ENCODE measurements at places on chromosomes 6 and 20. TPM values are rescaled to one million over a fixed set of nuclear protein-coding genes. Genes with fewer than 3 reads are reported as not detected.
A peak's percentile ranks its signal among the peaks of the same experiment; 100 is the strongest.

DNA sequence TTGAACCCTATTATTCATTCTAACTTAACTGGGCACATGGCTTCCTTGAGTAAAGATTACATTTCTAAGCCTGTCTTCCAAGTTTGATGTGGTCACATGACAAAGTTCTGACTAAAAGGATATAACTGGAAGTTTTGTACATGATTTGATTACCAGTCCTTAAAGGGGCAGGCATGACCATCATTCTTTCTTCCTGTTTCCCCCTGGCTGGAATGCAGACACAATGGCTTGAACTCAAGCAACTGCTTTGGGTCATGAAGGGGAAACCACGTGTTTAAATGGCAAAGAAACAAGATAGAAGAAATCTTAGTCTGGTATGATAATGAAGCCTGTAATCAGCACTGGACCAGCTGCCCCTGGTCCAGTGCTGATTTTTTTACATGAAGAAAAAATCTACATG is 15.6 kb upstream of the SHLD1 start:
- no peak for DNase-seq

GRCh38 chr6:53813801-53814200 is 19.0 kb downstream of the LRRC1 start:
- DNase-seq: no peak

GRCh38 chr6:1970151-1970561 is 275.2 kb downstream of the GMDS start:
- no peak for DNase-seq

- DNase-seq: no peak
These were observed 56.5 kb downstream of the GMDS start for GRCh38 chr6:2188856-2189384.

- no peak for DNase-seq
These were observed 38.1 kb upstream of the ISM1 start for GRCh38 chr20:13183005-13183404.

DNA sequence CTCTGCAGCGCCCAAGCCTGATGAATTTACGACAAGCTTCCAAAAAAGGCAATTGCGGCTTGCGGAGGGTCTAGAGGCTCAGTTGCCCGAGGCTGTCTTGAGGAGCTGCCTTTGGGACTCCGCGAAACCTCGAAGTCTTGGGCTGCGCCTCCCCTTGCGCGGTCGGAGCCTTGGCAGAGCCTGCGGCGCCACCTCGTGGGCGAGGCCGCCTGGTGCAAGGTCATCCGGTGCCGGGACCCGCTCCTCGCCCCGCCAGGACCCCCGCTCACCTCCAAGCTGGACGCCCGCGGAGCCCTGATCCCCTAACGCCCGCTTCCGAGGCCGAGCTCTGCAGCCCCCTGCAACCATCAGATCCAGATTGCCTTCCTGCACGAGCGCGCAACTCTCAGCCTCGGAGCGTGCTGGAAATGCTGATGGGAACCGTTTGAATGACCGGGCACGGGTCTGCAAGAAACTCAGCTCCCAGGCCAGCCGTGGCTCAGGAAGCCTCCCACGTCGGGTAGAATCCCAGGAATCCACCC is 14.9 kb upstream of the FAM210B start:
- no peak for DNase-seq

DNA sequence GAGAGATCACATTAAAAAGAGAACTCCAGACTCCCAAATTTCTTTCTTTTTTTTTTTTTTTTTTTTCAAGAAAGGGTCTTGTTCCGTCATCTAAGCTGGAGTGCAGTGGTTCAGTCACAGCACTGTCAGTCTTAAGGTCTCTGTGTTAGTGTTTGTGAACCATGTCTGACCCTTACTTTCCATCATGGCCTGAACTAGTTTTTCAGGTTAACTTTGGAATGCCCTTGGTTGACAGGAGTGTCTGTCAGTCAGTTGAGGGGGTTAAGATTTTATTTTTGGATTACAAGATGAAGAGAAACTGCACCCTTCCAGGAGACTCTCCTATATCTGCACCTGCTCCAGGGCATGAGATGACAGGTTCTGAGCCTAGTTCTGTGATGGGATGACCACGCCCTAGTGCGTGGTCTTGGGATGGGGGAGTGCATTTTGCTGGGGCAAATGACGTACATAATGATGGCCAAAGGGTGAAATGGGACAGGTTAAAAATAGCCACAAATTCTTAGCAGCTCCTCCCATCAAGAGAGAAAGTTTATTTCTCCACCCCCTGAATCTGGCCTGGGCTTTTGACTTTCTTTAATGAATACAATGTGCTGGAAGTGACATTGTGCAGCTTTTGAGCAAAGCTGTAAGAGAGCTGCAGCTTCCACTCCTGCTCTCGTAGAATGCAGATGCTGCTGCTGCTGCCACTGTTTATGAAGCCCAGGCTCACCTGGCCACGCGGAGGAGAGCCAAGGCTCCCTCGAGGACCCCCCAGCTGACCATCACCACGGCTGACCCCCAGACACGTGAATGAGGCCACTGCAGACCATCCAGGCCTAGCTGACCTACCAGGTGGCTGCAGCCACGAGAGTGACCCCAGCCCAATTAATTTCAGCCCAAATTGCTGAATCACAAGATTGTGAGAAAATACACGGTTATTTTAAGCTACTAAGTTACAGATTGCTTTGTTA is 29.7 kb upstream of the FAM50B start:
- no peak for DNase-seq

DNA sequence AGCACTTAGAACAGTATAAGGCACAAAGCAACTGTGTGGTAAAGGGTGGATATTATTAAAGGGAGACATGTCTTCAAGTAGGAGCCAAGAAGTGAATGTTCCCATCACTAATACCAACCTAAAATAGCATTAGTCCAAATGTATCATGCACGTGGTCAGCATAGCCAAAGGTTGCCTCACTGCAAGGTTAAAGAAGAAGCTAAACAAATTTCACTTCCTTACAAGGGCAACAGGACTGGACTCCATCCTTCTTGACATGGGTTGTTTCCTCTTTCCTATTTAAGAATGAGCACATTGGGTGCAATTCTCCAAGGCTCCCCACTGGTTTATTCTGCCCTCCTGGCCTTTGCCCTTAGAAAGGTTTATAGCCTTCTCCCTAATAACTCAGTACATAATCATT is 186.7 kb downstream of the PHACTR1 start:
- DNase-seq: no peak

DNA sequence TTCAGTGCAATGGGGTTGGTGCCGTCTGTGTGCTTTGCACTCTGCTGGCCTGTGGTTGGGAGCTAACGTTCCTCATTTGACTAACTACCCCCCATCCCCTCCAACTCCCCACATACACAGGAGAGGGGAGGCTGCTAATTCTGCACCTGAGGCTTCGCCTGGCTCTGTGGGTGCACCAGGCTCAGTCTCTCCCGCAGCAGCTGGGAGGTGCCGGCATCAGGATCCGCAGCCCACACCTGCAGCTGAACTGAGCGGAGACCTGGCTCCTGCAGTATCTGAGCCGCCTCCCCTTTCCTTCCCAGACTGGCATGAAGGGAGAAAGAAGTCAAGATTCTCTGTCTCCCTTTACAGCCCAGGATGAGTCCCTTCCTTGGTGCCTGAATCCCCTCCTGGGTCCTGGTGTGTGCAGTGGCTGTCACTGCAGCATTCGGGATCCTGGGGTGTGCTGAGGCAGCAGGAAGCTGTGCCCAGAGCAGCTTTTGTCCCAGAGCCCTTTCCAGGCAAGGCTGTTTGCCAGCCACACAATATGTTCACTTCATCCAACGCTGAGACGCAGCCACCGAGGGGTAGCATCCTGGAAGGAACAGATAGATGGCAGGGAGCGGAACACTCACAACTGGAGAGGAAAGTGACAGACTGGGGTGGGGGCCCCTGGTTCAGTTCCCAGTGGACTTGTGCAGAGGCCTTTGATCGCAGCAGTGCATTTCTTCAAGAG is 70.2 kb downstream of the CDH4 start:
- no peak for DNase-seq

GRCh38 chr6:82602776-82603175 is 239.2 kb downstream of the TPBG start:
- DNase-seq: no peak

- DNase-seq: no peak
These were observed 7.3 kb downstream of the PTGIS start for GRCh38 chr20:49560646-49561045.

DNA sequence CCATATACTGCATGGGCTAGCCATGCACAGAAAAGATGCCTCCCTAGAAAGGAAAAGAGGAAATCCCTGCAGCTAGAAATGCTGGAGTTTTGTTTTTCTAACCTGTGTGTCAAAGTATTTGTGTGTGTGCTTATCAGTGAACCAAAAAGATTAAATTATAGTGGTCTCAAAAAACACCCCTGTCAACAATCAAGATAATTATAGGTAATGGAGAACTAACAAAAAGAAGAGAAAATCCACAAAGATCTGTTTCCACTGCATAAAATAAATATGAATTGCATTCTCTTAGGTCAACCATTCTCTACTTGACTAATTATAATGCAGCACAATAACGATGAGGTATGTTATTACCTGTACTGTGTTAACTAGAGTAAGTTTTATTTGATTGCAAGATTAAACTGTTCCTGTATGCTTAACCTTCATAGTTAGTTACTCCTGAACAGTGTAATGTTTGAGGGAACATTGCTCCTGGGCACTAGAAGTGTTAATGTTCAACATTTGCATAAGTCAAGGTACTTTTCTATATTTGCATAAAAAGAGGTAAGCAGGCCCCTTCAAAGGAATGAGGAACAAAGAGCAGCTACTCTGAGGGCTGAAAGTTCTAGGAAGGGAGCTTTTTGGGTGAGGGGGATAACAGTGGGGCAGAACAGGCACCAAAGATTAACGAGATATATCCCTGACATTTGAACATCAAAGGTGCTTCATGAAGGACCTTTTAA is 212.1 kb downstream of the BTBD9 start:
- DNase-seq: no peak

GRCh38 chr20:63154395-63154794 is 61.5 kb downstream of the YTHDF1 start:
- DNase-seq: no peak

GRCh38 chr6:30626484-30627366 is at the start of gene ATAT1:
TSS of gene ATAT1 (plus strand) at chr6:30626874.
- DNase-seq: peak; percentile 83

GRCh38 chr20:47765691-47766594 is 19.3 kb downstream of the SULF2 start:
- no peak for DNase-seq

DNA sequence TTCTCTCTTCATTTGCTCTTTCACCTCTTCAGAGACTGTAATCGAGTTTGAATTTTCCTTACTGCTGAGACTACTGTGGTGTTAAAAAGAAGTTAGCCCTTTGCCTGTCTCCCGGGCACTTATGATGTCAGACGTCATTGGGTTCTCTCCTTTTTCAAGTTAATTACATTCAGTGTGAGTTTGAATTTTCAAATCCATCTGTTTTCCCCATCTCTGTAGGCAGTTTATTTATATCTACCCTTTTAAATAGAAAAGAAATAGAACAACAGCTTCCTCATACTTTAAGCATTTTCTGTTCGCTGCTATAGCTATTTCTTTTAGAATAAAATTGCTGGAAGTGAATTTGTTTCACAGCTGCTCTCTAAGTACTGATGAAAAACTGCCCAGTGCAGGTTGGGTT is 81.4 kb downstream of the MCHR2 start:
- DNase-seq: no peak

- DNase-seq: no peak
These were observed 22.5 kb upstream of the SGK1 start for GRCh38 chr6:134340179-134340975.

DNA sequence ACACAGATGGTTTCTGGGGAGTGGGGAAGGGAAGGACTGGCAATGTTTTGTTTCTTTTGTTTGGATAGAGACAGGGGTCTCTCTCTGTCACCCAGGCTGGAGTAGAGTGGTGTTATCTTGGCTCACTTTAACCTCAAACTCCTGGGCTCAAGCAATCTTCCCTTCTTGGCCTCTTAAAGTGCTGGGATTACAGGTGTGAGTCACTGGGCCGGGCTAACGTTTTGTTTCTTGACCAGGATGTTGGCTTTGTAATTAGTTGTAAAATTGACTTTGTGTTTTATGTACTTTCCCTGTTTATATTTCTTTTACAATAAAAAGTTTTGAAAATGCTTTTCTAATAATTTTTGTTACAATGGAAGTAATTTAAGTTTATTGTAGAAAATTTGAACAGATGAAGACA is 10.9 kb downstream of the SPATS1 start:
- no peak for DNase-seq

DNA sequence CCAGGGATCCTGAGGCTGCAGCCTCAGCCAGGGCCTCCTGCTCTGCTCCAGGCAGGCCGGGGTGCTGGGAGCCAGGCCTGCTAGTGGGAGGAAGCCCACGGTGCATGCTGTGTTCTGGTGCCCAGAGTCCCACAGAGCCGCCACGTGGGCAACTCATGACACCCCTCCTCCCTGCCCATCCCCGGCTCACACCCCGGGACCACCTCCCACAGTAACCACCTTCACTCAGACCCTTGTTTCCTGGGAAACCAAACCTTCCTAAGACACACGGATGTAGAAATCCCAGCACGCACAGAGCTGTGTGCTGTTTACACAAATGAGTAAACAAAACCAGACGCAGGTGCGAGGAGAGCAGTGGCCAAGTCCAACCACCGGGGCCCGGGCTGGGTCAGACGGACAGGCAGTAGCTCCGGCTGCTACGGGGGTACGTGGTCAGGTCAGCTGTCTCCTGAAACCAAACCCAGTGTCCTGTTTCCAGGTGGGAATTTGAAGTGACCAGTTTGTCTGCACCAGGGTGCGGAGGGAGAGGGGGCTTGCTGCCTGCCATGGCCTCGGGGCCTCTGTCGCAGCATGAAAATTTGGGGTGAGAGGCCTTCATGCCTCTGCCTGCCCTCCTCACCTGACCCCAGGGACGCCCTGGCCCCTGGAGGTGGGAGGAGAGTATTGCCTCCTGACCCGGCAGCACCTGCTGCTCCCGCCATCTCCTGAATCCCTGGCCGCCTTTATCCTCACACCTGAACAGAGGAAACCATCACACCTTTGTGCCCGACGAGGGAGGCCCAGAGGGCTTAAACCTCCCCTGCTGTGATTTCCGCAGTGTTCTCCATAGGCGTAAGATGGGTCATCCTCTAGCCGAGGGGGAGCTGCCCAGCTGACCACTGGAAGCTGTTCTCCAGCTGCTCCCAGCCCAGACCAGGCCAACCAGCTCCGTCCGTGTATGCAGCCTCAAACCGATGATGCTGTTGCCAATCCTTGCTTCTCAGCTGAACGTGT is 52.0 kb upstream of the SMOC2 start:
- no peak for DNase-seq

- DNase-seq: no peak
These were observed 38.7 kb downstream of the CNKSR3 start for GRCh38 chr6:154471609-154472362.

DNA sequence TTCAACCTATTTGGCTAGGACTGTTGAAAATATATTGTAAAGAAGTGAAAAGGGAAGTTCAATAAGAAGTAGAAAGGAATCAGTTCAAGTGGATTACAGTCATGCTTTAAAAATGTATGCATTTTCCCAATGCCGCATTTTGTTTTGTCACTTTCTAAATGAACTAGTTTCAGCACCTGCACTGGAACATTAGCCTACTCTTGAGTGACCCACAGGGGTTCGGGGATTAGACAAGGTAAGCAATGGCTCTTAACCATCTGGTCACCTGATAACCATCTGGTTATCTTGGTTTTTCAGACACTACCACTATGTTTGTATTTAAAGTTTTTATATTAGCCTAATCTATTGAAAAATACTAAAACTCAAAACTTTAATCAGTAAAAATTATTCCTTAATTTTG is 97.6 kb downstream of the CD164 start:
- no peak for DNase-seq

Gene VSTM2L
- total RNA-seq: not detected

Gene RAET1E
- 1.6 TPM for total RNA-seq

Gene MAS1
- not detected for total RNA-seq

Gene RARS2
- 16.4 TPM for total RNA-seq

Gene GOPC
- total RNA-seq: 25.5 TPM

Gene BIRC7
- total RNA-seq: 53.1 TPM

Gene TMEM244
- not detected for total RNA-seq

Gene BEND6
- total RNA-seq: 4.2 TPM

Gene TAF8
- 17.8 TPM for total RNA-seq

Data from tibial nerve (tissue), 4 donors.